ENCODE measurements at places on chromosomes 12 and 14. TPM values are rescaled to one million over a fixed set of nuclear protein-coding genes. Genes with fewer than 3 reads are reported as not detected.

NCAPD2 gene
- 132 TPM for total RNA-seq

ZDHHC22 gene
- total RNA-seq = 55.2 TPM

KRT6C gene
- not detected for total RNA-seq

DIO3 gene
- 0.19 TPM for total RNA-seq

FGF23 gene
- 0.42 TPM for total RNA-seq

DNA sequence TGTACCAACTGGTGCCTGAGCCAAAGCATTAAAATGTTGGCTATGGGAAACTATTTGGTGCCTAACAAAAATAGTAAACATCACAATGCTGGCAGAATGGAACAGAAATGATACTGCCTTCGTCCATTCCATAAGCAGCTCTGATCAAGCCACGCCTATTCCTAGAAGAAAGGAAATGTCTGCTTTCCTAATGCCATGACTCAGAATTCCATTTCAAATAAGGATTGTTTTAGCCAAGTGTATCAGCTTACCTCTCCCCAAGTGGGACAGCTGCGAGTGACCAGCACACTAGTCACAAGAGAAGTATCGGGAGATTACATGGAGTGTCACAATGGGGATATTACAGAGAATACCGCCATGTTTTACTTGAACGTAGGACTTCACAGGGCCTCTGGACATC, 38.7 kb downstream of the GLT8D2 start:
- no peaks in the 10 kb centered on the region for H3K27me3 ChIP-seq
- no peak overlapping the region for H3K27ac ChIP-seq
- no peaks in the 10 kb centered on the region for H3K4me1 ChIP-seq
- H3K4me3 ChIP-seq = no peak overlapping the region
- DNase-seq = no peak

DNA sequence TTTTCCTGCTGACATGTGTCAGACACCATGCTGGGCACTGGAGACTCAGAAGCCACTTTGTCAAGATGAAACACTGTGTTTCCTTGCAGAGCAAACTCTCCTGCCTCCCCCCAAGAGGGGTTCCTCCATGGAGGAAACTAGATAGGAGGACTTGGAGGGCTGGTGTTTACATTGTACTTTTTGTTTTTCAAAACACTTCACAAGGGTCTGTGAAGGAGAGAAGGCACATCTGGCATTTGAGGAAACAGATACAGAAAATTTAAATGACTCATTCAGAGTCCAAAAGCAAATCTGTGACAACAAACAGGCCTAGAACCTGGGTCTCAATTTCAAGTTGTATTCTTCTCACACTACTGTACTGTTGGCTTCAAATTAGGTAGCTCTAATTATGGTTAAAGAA, 6.7 kb upstream of the CDKL1 start:
- peaks cover 4% of the 10 kb centered on the region for H3K4me1 ChIP-seq

- H3K4me3 ChIP-seq = no peak overlapping the region
- H3K27ac ChIP-seq = no peak overlapping the region
- no peaks in the 10 kb centered on the region for H3K4me1 ChIP-seq
- H3K27me3 ChIP-seq = no peaks in the 10 kb centered on the region
Observed at GRCh38 chr12:65069336-65069735, 51.8 kb downstream of the WIF1 start.

DNA sequence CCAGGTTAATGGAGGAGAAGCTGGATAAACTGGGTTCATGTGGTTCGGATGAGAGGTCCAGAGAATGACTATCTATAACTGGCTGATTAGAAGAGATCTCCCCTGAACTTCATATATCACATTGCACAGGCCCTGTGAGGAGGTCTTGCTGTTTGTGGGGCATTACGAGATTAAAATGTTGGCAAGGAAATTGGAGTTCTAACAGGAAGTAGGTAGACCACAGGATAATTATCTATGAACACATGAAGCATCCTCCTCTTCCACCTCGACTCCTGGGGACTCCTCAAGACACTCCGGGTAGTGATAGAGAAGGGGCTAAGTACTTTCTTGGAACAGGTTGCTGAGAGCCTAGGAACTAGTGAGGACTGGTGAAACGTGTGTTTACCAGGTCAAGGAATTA, 418.8 kb downstream of the KCNH5 start:
- H3K36me3 ChIP-seq = no peaks in the 10 kb centered on the region
- H3K27ac ChIP-seq = no peak overlapping the region
- no peak overlapping the region for H3K4me3 ChIP-seq

- DNase-seq = no peak
- H3K4me3 ChIP-seq = no peak overlapping the region
- no peaks in the 10 kb centered on the region for H3K4me1 ChIP-seq
Observed at GRCh38 chr12:9951026-9951675, 19.0 kb upstream of the CLEC2A start.

- no peaks in the 10 kb centered on the region for H3K36me3 ChIP-seq
- DNase-seq = no peak
- no peaks in the 10 kb centered on the region for H3K27me3 ChIP-seq
- H3K27ac ChIP-seq = no peak overlapping the region
- H3K4me1 ChIP-seq = no peaks in the 10 kb centered on the region
Observed at GRCh38 chr14:27236601-27237000, 638.8 kb upstream of the NOVA1 start.

DNA sequence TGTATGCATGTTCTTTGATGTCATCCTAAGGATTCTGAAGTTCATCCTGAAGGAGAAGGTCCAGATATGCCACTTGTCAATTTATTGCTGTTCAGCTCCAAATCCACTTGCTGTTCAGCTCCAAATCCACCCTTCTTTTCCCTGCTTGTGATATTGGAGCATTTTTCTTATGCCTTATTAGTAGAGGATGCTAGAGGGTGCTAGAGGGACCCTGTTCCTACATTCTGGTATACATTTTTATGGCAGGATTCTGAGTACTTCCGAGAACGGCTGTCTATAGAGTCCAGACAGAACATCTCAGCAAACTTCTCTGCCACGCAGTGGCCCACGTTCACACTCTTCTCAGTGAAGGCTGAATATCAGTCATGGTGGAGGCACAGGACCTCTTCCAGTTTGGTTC, 406.7 kb downstream of the NOVA1 start:
- H3K4me3 ChIP-seq = no peak overlapping the region
- H3K4me1 ChIP-seq = no peaks in the 10 kb centered on the region
- H3K27me3 ChIP-seq = no peaks in the 10 kb centered on the region
- no peaks in the 10 kb centered on the region for H3K36me3 ChIP-seq
- no peak overlapping the region for H3K27ac ChIP-seq

DNA sequence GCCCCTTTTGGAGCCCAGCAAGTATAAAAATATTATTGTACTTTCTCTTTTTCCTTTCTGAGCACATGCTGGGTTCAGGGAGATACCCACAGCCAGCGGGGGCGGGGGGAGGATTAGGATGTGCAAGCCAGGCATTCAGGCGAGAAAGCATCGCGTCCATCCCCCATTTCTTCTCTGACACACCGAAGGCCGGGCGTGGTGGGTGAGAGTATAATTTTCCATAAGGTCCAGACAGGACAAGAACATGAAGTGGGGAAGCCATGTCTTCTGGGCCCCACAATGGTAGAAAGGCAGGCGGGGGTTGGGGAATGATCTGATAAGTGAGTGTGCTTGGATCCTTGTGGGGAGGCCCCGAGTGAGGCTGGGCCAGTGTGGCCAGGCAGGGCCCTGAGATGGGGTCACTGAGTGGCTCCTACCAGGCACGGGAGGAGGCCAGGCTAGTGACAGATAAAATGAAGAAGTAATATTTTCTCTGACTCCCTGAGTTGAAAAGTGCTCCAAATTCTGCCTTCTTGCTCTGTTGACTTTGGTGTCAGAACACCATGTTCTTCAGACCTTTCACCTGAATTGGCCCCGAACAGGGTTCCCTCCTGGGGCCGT, 10.7 kb upstream of the LRTM2 start:
- no peak overlapping the region for H3K27ac ChIP-seq
- no peak overlapping the region for H3K4me3 ChIP-seq
- no peaks in the 10 kb centered on the region for H3K27me3 ChIP-seq
- H3K4me1 ChIP-seq = no peaks in the 10 kb centered on the region
- no peaks in the 10 kb centered on the region for H3K36me3 ChIP-seq

- no peaks in the 10 kb centered on the region for H3K36me3 ChIP-seq
- no peaks in the 10 kb centered on the region for H3K4me1 ChIP-seq
- H3K27ac ChIP-seq = no peak overlapping the region
- no peak for DNase-seq
- no peak overlapping the region for H3K4me3 ChIP-seq
- H3K27me3 ChIP-seq = no peaks in the 10 kb centered on the region
Observed at GRCh38 chr12:89781946-89782550, 73.4 kb upstream of the ATP2B1 start.

DNA sequence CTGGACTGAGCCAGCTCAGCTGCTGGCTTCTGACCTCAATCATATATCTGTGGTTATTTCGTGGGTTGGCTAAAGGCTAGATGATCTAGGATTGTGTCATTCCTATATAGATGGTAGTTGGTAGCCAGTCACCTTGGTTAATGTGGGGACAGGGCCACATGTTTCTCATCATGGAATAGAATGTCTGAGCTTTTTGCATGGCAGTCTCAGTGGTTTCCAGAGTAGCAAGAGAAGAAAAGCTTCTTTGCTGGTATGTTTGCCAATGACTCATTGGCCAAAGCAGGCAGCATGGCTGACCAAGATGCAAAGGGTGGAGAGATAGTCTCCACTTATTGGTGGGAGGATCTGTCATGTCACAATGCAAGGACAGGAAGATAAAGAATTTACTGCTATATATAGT, 746.4 kb upstream of the FLRT2 start:
- H3K36me3 ChIP-seq = no peaks in the 10 kb centered on the region
- H3K4me3 ChIP-seq = no peak overlapping the region

GRCh38 chr12:102954134-102954533, 3.3 kb upstream of the ASCL1 start:
- peaks cover 99% of the 10 kb centered on the region for H3K27me3 ChIP-seq
- H3K4me1 ChIP-seq = peaks cover 16% of the 10 kb centered on the region
- H3K36me3 ChIP-seq = no peaks in the 10 kb centered on the region
- no peak for DNase-seq
- H3K27ac ChIP-seq = no peak overlapping the region
